ENCODE measurements at places on chromosomes 3 and 15.

- no peak for DNase-seq
Observed at GRCh38 chr3:183497313-183497712, 58.2 kb downstream of the KLHL6 start.

DNA sequence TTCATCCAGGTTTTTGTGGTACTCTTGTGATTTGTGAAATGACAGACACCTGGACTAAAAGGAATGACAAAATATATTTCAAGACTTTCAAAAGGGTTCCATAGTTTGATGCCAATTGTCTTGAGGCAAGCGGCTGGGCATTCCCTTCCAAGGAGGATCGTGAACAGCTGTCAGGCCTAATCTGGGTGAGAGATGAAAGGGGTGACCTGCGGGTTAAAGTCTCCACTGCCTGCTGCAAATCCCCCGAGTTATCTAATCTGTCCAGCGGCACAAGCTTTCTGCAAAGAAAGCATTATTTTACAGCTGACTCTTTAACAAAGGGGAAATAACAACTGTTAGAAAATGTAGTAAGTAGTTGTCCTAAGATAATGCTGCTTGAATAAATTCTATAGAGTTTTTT lies 128.7 kb upstream of the MB21D2 start:
- no peak for DNase-seq

DNA sequence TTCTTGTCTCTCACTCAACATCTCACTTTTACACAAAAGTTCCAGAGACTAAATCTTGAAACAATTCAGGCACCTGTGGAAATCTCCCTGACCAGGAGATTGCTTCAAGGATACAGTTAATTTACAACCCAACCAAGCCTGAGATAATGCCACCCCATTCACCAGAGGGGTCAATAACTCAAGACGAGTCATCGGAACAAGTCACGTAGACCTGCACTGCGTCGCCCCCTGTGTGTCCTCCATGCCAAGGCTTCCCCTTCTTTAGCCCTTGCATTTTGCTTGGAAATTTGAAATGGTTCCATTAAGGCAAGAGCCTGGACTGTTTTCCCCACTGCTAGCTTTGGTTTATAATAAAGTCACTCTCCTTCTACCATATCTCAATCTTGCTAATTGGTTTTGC lies 129.0 kb upstream of the NEO1 start:
- DNase-seq: no peak

DNA sequence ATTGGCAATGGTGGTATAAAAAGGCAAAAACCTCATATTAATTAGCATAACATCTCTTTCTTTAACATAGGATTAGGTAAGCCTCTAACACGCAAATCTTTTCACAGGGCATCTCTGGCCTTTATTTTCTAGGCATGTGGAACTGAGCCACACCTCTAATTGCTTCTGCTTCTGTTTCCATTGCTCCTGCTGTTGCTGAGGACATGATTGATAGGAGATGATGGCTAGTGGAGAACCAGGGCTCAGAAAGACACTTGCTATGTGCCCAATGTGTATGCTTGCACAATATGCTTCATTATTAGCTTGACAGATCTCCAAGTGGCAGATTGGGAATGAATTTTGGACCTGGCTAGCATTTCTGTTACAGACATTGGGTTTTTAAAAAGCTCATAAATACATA lies 114.5 kb downstream of the EPHA3 start:
- no peak for DNase-seq

DNA sequence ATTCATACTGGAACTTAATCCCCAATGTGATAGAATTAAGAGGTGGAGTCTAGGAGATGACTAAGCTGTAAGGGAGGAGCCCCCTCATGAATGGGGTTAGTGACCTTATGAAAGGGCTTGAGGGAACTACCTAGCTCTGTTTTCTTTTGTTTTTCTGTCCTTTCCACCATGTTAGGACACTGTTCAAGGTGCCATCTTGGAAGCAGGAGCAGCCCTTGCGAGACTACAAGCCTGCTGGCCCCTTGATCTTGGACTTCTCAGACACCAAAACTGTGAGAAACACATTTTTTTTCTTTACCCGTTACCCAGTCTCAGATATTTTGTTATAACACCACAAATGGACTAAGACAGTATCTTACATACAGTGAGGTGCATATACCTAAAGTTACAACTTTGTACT lies 26.5 kb downstream of the GOLGA6A start:
- DNase-seq: no peak

GRCh38 chr15:100528833-100529428 lies at the start of gene CERS3:
Gene CERS3, minus strand, starts transcription at chr15:100528950. Its CDS starts 27,101 bp downstream, at chr15:100501849.
- DNase-seq: no peak

Measured in stimulated activated CD4-positive, alpha-beta T cell treated with anti-CD3 and anti-CD28 coated beads, Interleukin-1b, Interleukin-23, amount 100 ng/mL, for 1 hour (primary cell).